ENCODE measurements at places on chromosomes 1 and 21.
A peak's percentile ranks its signal among the peaks of the same experiment; 100 is the strongest.

DNA sequence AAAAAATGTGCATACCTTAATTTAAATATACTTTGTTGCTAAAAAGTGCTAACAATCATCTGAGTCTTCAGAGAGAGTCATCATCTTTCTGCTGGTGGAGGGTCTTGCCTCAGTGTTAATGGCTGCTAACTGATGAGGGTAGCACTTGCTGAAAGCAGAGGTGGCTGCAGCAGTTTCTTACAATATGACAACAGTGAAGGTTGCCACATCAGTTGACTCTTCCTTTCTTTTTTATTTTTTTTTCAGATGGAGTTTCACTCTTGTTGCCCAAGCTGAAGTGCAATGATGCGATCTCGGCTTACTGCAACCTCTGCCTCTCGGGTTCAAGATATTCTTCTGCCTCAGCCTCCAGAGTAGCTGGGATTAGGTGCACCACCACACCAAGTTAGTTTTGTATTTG lies 2.6 kb upstream of the CFAP45 start:
- no peak for DNase-seq

DNA sequence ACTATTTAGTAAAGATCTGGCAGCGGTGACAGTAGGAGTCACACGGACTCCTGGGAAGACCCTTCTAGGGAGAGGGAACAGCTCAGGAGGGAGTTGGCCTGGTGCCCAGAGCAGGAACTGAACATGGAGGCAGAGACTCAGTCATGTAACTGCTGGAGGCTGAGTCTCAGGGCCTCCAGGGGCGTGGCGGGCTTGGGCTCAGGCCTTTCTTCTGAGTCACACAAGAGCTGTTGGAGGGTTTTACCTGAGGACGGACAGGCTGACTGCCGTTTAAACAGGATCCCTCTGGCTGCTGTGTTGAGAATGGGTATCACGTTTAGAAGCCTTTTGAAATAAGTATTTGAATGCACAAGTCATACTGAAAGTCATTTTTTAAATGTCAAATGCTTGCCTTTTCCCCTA lies 7.2 kb upstream of the ETS2 start:
- peak; percentile 35 for DNase-seq

- DNase-seq = no peak
These were observed 545.2 kb upstream of the BRINP3 start for GRCh38 chr1:191022856-191023255.

GRCh38 chr1:92944901-92945747 lies 16.1 kb downstream of the DIPK1A start:
- DNase-seq = no peak

DNA sequence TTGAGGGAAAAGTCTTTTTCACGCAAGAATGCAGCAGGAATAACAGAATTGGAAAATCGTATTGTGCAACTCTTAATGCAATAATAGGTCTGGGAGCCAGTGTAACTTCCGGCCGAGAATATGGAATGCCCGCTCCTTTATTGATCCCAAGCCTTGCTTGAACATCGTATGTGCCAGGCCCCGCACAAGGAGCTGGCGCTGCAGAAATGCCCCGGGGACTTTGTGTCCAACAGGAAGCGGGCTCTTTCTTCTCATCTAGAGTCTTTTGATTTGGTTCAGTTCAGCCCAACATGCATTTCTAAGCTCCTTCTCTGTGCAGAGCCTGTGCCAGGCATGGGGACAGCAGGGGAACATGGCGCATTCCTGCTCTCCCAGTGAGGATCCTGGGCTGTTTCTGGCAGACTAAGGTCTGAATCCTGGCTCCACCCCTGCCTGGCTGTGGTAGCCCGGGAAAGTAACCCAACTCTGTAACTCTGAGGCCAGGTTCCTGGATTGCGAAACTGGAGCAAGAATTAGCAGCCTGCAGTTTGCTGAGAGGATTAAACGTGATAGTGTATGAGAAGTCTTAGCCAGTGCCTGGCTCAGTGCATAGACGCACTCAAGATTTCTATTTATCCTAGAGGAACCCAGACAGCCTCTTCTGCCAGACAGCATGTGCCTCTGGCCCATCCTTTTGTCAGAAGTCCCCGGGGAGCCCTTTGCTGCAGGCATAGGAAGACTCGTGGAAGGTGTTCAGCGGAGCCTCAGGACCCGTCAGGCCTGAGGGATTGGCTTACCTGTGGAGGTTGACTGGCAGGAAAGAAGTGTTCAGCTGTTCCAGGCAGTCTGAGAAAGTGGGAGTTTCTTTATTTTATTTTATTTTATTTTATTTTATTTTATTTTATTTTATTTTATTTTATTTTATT lies 987 bp upstream of the CDCP2 start:
- DNase-seq = no peak

- DNase-seq = no peak
These were observed 7.8 kb upstream of the PROX1 start for GRCh38 chr1:213979751-213980586.

DNA sequence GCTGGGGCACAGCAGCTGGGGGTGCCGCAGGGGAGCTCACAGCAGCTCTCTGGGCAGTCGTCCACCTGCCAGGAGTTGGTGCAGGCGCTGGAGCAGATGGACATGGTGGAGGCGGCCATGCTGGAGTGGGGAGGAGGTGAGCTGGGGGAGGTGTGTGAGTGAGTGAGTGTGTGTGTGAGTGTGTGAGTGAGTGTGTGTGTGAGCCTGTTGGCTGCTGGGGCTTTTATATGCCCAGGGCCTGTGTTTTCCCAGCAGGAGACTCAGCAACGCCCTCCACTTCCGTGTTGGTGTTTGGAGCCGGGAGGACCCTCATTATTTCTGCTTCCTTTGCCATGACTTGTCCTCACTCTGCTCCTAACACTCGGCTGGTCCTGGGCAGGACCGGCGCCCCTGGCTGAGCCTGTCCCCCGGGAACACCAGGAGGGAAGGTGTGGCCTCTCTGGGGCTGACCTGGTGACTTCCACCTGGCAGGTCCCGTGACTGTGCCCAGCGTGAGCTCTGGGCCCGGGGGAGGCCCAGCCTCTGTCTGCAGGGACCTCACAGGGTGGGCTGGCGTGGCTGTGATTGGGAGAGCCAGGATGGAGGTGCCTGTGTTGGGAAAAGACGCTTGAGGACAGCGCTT lies at the start of gene KRTAP10-2:
Gene KRTAP10-2 (minus strand): TSS at position 166 of the 622 bp plus-strand sequence. CDS start 47 bp downstream, at position 119.
- DNase-seq = no peak

GRCh38 chr21:35475762-35476161 lies 426.7 kb upstream of the RUNX1 start:
- no peak for DNase-seq

GRCh38 chr1:168466092-168466713 lies 77.6 kb downstream of the XCL2 start:
- peak; percentile 62 for DNase-seq

- no peak for DNase-seq
These were observed 243.0 kb upstream of the LYPLAL1 start for GRCh38 chr1:218930472-218931241.

DNA sequence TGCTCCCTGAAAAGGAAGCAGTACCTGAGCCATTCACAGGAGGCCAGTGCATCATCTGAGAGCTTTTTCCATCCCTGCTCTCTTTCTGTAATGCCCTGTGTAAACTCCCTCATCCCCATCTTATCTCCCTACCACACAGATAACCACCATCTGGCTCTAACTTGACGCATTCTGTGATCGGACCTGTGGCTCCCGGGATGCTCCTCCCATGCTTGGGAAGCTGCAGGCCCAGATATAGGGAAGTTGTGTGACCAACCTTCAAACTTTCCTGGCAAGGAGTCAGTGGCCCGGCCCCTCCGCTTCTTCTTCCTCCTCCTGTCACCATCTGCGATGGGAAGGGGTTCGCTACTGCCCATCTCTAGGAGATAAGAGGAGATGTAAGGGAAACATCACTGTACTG lies 21.1 kb downstream of the MKNK1 start:
- DNase-seq = no peak

All from stimulated activated naive CD8-positive, alpha-beta T cell treated with anti-CD3 and anti-CD28 coated beads, Interleukin-15, Interleukin-2, amounts not matched to agents 100 U/mL and 50 U/mL, for 24 hours (primary cell).